Astrocyte of the spinal cord (primary cell): ENCODE measurements at places on chromosomes 2 and 18.

GRCh38 chr18:47817017-47817794 lies 113.3 kb downstream of the SMAD2 start:
- DNase-seq = no peak

DNA sequence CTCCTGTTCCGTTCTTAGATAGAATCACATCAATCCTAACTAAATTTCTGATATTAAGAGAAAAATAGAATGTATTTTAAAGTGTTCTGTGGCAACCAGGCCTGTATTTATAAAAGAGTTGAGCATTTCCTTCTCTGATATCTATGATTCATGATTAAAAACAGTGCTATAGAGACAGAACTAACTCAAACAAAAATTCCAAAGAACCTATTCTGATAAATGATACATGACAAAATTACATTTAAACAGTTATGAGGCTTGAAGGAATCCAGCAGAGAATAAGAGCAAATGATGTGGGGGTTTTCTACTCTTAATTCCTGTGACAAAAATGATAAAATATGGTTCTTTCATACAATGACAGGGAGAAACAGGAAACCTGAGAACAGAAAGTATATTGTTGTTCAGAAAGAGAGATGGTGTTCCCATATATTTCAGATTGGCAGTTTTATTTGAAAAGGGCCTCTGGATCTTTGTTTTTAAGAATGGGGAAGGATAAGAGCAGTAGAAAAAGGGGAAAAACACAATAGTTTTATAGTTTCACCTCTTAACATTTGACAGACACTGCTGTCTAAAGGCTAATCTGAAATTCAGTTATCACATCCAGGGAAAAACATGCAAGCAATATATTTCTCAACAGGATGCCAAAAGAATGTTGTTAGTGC lies 944.3 kb downstream of the LRP1B start:
- no peak for DNase-seq

- DNase-seq = no peak
Observed at GRCh38 chr2:175323162-175323561, 141.7 kb upstream of the ATP5MC3 start.

GRCh38 chr2:45850558-45850957 lies 199.1 kb downstream of the PRKCE start:
- DNase-seq = no peak

DNA sequence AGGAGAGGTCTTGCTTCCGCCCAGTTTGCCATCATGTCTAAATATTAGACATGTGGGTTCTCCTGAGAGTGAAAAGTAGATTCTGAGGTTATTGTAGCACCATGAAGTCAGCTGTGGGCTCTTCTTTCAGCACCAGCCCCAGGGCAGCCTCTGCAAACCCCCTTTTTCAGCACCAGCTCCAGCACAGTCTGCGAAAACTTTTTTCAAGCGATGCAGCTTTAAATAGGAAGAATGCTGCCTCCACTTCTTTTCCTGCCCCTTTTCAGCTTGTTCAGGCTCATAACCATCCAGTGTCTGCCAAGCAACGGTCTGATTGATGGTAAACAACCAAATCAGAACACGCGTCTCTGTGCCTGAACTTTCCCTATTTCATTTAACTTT lies at the start of gene COL5A2:
TSS of gene COL5A2 (minus strand) at position 192 of the 381 bp plus-strand sequence. CDS start at position 35, 157 bp downstream.
- DNase-seq = peak; percentile 95

DNA sequence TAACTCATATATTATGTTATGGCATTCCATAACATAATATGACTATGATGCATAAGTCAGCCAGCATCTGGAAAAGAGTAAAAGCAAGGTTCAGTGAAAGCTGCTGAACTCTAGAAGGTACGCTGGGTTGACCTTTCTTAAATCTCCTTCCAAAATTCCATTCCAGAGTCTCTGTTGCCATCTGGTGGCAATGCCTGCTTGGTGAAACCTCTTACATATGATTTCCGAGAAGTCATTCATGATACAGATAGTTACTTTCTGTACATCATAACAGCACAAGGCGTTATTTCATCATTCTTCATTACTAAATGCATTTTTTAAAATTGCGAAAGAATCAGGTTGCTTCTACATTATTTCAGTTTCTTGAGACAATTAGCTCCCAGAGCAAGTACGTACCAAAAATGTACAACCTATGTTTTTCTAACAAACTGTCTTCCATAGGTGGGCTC lies 7.0 kb upstream of the EPG5 start:
- DNase-seq = peak; percentile 85

- DNase-seq = no peak
Observed at GRCh38 chr2:47641366-47641765, 141.6 kb upstream of the MSH6 start.

DNA sequence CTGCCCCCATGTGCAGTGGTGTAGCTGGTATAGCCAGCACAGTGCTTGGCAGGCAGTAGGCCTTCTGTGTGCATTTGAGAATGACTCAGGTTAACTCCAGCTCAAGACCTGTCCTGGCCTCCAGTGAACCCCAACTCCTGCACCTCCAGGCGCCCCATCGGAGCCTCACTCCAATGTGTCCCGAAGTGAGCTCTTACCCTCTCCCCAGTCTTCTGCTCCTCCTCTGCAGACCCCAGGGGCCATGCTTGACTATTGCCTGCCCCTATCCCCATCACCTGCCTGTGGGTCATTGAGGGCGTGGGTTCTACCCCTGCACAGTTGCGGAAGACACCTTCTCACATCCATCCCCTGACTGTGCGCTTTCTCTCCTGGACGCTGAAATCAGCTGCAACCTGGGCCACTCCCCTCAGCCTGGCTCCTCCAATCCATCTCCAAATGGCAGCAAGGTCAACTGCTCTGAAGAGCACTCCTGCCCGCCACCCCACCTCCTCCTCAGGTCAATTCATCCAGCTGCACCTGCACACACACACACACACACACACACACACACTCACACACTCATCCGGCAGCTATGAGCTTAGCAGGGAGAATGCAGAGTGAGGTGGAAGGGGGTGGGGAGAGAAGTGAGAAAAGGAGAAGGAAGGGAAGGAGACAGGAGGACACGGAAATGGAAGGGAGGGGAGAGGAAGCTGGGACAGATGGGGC lies 130.3 kb upstream of the GLI2 start:
- DNase-seq = no peak

GRCh38 chr2:96810783-96811192 lies 5.3 kb upstream of the CNNM3 start:
- no peak for DNase-seq

DNA sequence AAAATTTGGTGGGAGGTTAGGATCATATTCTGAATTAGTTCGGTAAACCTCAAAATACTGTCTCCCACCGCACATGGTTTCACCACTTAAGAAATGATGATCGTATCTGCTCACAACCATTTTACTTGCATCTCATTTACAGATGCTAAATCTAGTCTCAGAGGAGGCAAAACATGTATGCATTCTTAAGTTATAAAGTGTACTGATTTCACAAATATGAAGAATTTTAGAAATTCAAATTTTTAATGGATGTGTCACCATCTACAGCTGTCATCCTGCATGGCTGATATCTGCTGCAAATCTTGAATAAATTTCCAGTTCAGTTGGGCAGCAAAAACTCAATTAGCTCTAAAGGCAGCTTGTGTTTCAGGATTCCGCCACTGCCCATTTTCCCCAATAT lies 243.3 kb upstream of the KCNJ3 start:
- DNase-seq = no peak

GRCh38 chr2:218485986-218486667 lies 67.2 kb downstream of the VIL1 start:
- DNase-seq = no peak

GRCh38 chr18:37124516-37124915 lies 295.6 kb downstream of the KIAA1328 start:
- peak; percentile 46 for DNase-seq

GRCh38 chr18:27950648-27951228 lies 226.2 kb downstream of the CDH2 start:
- no peak for DNase-seq

- peak; percentile 88 for DNase-seq
Observed at GRCh38 chr2:120934574-120935338, 199.1 kb downstream of the GLI2 start.

- no peak for DNase-seq
Observed at GRCh38 chr18:75683426-75683825, 255.9 kb upstream of the SMIM21 start.

- DNase-seq = no peak
Observed at GRCh38 chr2:134435936-134436335, 182.1 kb downstream of the MGAT5 start.
